ENCODE measurements at places on chromosomes 12 and 14.

DNA sequence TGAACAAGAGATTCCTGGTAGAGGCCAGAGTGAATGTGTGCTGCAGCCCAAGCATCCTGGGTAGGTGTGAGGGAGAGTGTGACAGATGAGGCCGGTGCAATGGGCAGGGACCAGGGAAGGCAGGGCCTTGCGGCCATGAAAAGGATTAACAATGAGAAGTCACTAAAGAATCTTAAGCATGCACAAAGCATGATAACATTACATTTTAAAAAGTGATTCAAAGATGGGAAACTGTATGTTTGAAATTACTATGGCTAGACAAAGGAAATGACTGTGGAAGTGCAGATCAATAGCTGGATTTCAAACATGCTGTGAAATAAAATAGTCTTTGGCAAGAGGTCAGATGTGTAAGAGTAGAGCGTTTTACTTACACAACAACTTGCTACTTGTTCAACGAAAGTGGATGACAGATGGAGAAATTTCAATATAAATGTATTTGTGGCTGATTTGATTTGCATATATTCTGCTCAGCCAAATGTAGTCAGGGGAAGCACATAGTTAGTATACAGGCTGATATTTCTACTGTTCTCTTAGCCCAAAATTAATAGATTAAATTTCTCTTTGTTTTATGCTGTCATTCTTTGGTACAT lies 175.5 kb downstream of the CCDC59 start:
- DNase-seq, result no peak

GRCh38 chr14:69152902-69153151 lies at the start of gene DCAF5:
Gene DCAF5 (minus strand): TSS chr14:69153119. CDS start chr14:69152978, 141 bp downstream.
- DNase-seq, result no peak

- DNase-seq, result peak; percentile 53
These were observed 58.2 kb downstream of the ESR2 start for GRCh38 chr14:64235652-64236640.

DNA sequence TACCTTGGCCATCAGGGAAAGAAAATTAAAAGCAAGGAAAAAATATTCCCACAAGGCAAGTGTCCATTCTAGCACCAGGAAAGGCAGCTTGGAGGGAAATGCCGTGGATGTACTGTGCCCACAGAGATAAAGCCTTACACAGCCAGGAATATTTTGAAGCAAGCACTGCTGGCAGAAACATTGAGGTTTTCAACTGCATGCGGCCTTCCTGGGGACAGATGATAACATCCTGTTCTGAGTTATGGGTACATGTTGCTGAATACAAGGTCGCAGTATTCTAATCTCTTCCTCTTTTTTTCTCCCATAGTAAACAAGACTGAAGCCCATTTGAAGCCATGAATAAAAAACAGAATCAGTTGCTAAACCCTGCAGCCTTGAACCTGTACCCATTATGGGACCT lies 197.1 kb downstream of the BTG1 start:
- no peak for DNase-seq

- no peak for DNase-seq
These were observed 210.4 kb downstream of the EXOC5 start for GRCh38 chr14:57058319-57058718.
